Liver (tissue), 10 donors: ENCODE measurements at places on chromosomes 12 and 14. TPM values are rescaled to one million over a fixed set of nuclear protein-coding genes. Genes with fewer than 3 reads are reported as not detected.

DNA sequence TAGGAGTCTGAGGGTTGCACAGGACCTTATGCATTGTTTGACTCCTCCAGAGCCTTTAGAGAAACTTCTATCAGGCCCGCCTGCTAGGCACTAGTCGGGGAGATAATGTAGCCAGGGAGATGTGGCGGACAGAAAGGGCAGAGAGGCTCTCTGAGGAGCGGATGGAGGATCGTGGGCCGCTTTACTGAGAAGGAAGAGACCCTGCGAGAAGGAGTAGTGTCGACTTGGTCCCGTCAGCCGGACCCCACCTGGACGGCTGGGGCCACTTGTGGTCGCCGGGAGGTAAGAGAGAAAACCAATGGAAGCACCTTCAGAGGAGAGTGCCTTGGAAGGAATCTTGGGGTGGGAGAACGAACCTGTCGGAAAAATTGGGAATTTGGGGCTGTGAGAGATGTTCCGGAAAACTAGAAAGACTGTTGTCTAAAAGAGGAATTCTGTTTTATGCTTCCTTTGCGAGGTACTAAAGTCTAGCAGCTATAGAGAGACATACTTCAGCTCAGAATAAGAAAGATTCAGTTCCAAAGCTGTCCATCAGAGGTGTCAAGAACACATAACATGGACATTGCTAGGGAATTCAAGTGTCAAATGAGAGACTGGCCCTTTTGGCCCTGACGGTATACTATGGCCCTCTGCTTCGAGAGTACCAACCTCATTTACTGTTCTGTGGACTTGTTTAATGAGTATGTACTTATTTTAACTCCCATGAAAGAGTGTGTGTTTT is 660 bp upstream of the MCRS1 start:
- H3K27ac ChIP-seq: peak overlapping the region; percentile 85
- H3K27me3 ChIP-seq: no peaks in the 10 kb centered on the region
- no peak for DNase-seq
- peaks cover 3% of the 10 kb centered on the region for H3K4me1 ChIP-seq
- H3K4me3 ChIP-seq: peak overlapping the region; percentile 64
- peaks cover 15% of the 10 kb centered on the region for H3K36me3 ChIP-seq

GRCh38 chr12:82874945-82875344 is 188.2 kb downstream of the TMTC2 start:
- H3K36me3 ChIP-seq: no peaks in the 10 kb centered on the region
- H3K27me3 ChIP-seq: no peaks in the 10 kb centered on the region
- no peak overlapping the region for H3K4me3 ChIP-seq
- H3K4me1 ChIP-seq: no peaks in the 10 kb centered on the region
- H3K27ac ChIP-seq: no peak overlapping the region
- no peak for DNase-seq

DNA sequence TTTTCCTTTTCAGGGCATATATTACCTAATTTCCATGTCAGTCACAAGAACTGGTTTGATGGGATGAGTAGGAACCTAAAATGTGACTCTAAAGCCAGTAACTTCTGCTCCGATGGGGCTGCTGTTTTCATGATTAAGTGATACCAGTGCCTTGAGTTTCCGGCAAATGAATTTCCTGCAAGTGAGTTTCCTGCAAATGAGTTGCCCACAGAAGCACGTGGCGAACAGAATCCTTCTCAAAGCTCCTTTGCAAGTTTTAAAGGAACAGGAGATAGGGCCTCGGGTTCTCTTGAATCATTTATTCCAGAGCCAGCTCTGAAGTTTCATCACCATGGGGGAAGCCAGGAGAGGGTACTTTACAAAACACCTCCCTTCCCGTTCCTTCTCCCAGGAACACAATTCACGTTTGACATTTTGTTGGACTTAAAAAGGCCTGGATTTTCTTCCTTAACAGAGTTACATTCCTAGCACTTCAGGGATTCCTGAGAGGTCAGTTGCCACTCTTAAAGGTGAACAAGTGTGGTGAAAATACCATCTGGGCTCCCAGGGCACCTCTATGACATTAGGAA is 2.2 kb upstream of the PPTC7 start:
- no peak overlapping the region for H3K4me3 ChIP-seq
- peak overlapping the region; percentile 55 for H3K27ac ChIP-seq
- H3K36me3 ChIP-seq: no peaks in the 10 kb centered on the region
- H3K4me1 ChIP-seq: peaks cover 38% of the 10 kb centered on the region
- no peak for DNase-seq

DNA sequence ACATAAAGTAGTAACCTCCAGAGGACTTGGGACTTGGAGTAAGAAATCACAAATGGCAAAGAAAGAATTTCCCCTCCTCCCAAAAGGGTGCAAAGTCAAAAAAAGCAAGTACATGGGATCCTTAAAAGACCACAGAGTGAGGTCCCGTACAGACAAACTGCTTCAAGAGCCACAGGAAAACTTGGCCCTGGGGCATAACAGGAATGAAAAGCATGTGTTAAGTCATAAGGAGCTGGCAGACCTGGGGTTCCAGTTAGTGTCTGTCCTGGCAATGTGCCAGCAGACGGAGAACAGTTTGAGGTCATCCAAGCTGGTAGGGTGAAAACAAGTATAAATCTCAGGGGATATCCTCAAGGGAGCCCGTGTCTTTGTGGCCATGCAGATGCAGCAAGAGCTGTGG is 73.2 kb downstream of the HSD17B6 start:
- H3K4me3 ChIP-seq: no peak overlapping the region
- H3K36me3 ChIP-seq: no peaks in the 10 kb centered on the region
- DNase-seq: no peak
- H3K27me3 ChIP-seq: no peaks in the 10 kb centered on the region
- H3K27ac ChIP-seq: no peak overlapping the region
- H3K4me1 ChIP-seq: peaks cover 41% of the 10 kb centered on the region

DNA sequence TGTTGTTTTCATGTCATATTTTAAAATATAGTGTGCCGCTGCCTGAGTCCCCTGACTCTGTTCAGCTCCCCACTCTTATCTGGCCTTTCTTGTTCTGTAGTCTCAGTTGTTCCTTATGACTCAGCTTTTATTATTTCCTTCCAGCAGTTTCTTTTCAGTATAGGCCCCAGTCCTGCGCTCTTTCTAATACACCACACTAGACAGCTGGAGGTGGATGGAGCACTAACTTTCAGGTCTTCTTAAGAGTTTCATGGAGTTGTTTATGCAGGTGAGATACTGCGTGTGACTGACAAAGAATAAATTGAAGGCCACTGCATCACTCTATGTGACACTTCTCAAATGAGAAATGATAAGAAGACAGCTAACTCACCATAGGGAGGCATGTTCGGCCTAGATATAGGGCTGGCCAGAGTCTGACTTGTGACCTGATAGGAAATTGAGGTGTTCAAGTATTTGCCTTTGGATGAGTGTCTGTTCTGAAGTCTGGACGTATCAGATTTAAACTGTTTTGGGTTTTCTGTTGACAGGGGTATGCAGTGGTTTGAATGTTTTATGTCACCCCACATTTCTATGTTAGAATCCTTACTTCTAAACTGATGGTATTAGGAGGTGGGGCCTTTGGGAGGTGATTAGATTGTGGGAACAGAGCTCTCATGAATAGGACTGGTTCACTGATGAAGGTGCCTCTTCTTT is 60.8 kb upstream of the CLMN start:
- no peaks in the 10 kb centered on the region for H3K36me3 ChIP-seq
- no peaks in the 10 kb centered on the region for H3K27me3 ChIP-seq
- H3K27ac ChIP-seq: no peak overlapping the region

- no peak overlapping the region for H3K27ac ChIP-seq
- H3K4me3 ChIP-seq: no peak overlapping the region
- no peaks in the 10 kb centered on the region for H3K36me3 ChIP-seq
- H3K4me1 ChIP-seq: no peaks in the 10 kb centered on the region
- H3K27me3 ChIP-seq: no peaks in the 10 kb centered on the region
Measured at GRCh38 chr12:49388682-49389386, 21.6 kb downstream of the SPATS2 start.

DNA sequence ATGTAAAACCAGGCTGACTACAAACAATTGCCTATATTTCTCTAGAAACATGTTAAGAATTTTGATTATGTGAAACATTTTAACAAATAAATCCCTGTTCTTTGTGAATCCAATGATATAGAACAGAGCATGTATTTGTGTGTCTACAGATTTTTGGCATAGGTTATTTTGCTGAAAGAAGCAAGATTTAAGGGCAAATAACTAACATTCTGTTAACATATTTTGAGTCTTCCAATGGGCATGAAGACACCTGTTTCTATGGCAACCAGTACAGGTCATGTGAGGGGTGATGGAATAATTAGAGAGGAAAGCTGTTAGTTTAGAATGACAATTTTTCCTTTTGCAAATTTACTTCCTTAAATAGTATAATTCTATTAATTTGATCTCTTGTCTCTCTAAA is 8.8 kb downstream of the ART4 start:
- H3K4me3 ChIP-seq: no peak overlapping the region
- H3K36me3 ChIP-seq: no peaks in the 10 kb centered on the region
- no peaks in the 10 kb centered on the region for H3K27me3 ChIP-seq
- DNase-seq: no peak
- peaks cover 20% of the 10 kb centered on the region for H3K4me1 ChIP-seq

- H3K4me3 ChIP-seq: no peak overlapping the region
- H3K27me3 ChIP-seq: no peaks in the 10 kb centered on the region
- no peaks in the 10 kb centered on the region for H3K36me3 ChIP-seq
- H3K27ac ChIP-seq: no peak overlapping the region
- DNase-seq: no peak
Measured at GRCh38 chr12:52141306-52141705, 50.5 kb downstream of the KRT80 start.

- H3K27ac ChIP-seq: no peak overlapping the region
- H3K4me1 ChIP-seq: no peaks in the 10 kb centered on the region
- no peaks in the 10 kb centered on the region for H3K27me3 ChIP-seq
Measured at GRCh38 chr12:96502949-96503532, 13.7 kb downstream of the CFAP54 start.

DNA sequence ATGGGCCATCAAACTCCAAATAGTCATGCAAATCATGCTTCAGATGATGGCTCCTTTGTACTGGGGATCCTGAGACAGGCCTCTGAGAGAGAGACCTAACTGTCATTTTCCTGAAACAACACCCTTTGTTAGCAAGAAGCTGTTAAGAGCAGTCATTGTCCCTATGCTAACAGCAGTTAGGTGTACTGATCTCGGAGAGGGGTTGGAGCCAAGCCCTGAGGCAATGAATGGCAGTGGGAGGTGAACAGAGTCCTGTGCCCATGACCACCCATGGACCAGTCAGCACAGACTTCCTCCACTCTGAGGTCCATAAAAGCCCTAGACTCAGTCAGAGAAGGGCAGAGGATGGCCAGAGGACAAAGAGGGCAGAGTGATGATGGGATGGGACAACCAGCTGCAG is 747.6 kb upstream of the LRFN5 start:
- no peak overlapping the region for H3K4me3 ChIP-seq
- H3K27ac ChIP-seq: no peak overlapping the region
- H3K4me1 ChIP-seq: no peaks in the 10 kb centered on the region
- DNase-seq: no peak

DNA sequence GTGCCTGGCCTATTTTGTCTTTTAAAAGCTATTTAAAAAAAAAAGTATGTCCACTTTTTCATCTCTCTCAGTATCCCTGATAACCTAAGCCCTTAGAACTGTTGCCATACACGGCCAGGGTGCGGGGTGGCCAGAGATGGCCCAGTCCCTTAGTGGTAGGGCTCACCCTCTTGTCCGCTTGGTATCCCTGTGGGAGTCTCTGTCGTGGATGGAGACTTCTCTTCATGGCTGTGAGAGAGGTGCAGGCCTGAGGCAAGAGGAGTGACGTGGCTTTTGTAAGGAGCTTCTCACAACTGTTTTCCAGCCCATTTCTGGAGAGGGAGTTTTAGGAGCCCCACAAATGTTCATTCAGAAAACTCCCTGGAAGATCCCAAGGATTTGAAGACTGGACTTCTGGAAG is 26.8 kb downstream of the XRCC3 start:
- H3K36me3 ChIP-seq: peaks cover 18% of the 10 kb centered on the region
- no peak for DNase-seq
- H3K27ac ChIP-seq: no peak overlapping the region
- no peaks in the 10 kb centered on the region for H3K27me3 ChIP-seq

- H3K36me3 ChIP-seq: no peaks in the 10 kb centered on the region
- H3K27ac ChIP-seq: peak overlapping the region; percentile 91
- DNase-seq: no peak
- peaks cover 74% of the 10 kb centered on the region for H3K4me1 ChIP-seq
- no peak overlapping the region for H3K4me3 ChIP-seq
- no peaks in the 10 kb centered on the region for H3K27me3 ChIP-seq
Measured at GRCh38 chr14:35340616-35341453, 48.7 kb downstream of the PSMA6 start.

DNA sequence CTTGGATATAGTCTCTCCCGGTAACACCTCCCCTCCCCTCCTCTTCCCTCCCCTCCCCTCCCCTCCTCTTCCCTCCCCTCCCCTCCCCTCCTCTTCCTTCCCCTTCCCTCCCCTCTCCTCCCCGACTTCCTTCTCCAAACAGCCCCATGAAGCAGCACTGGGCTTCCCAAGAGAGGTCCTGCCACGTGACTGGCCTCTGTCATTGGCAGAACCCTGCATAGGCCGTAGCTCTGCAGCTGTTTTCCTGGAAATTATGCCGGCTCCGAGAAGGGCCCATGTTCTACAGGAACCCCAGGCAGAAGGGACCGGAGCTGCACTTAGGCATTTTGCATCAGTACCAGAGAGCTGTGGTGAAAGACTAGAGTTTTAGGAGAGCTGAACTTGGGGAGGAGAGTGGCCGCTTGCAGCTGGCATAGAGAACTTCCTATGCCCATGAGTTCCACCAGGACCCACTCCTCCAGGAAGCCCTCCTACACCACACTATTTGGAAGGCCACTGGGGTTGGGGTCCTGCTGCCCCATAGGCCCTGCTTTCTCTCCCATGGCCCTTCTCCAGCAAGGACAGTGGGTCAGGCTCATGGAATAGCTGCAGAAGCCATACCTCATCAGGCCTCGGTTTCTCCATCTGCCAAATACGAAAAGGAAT is 5.1 kb upstream of the TNFAIP2 start:
- peaks cover 22% of the 10 kb centered on the region for H3K4me1 ChIP-seq
- DNase-seq: no peak
- H3K27me3 ChIP-seq: no peaks in the 10 kb centered on the region
- H3K36me3 ChIP-seq: no peaks in the 10 kb centered on the region
- H3K4me3 ChIP-seq: no peak overlapping the region
- peak overlapping the region; percentile 77 for H3K27ac ChIP-seq

DNA sequence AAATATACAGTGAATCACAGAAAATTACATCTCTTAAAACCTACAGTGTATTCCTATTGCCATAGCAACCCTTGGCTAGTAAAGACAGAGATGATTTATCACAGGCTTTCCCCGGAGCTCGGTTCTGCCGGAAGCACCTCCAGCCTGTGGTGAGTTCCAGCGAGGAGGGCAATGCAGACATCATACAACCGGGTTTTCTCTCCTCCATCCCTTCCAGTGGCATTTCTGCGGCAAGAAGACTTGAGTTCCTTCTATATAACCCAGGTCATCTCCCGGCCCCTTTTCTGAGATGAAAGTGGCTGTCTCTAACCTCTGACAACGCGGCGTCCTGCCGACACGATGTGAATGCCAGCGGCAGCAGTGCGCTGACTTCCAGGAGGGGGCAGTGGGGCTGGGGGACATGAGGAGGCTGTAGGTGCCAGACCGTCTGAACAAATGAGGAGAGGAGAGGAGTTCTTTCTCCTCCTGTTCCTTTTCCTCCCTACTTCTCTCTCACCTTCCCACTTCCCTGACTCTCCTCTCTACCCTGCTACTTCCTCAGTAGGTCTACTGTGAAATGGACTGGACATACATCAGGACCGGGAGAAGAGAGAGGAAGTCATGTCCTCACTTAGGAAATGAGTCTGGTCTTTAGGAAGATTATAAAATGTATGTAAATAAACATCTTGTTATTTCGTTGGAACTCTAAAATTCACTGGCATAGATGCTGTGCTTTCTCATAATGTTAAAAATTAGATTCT is 68.6 kb upstream of the MAX start:
- H3K27ac ChIP-seq: no peak overlapping the region
- DNase-seq: no peak
- H3K4me1 ChIP-seq: no peaks in the 10 kb centered on the region
- H3K4me3 ChIP-seq: no peak overlapping the region

RPL10L gene
- total RNA-seq: not detected

CD69 gene
- 2.7 TPM for total RNA-seq

NR4A1 gene
- 3.8 TPM for total RNA-seq

NAP1L1 gene
- total RNA-seq: 74.7 TPM

IRAK3 gene
- total RNA-seq: 5.6 TPM
